Astrocyte of the cerebellum (primary cell): ENCODE measurements at places on chromosomes 1 and 21.
A peak's percentile ranks its signal among the peaks of the same experiment; 100 is the strongest.

DNA sequence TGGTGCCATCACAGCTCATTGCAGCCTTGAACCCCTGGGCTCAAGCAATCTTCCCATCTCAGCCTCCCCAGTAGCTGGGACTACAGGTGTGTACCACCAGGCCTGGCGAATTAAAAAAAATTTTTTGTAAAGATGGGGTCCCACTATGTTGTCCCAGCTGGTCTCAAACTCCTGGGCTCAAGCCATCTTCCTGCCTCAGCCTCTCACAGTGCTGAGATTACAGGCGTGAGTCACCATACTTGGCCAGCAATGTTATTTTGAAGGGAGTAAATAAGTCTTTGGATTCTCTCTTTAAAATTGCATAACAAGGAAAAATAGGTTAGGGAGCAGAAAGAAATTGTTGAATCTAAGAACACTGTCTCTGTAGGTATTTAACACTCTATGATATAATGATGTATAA is 111.3 kb downstream of the RPS6KC1 start:
- no peak for DNase-seq

DNA sequence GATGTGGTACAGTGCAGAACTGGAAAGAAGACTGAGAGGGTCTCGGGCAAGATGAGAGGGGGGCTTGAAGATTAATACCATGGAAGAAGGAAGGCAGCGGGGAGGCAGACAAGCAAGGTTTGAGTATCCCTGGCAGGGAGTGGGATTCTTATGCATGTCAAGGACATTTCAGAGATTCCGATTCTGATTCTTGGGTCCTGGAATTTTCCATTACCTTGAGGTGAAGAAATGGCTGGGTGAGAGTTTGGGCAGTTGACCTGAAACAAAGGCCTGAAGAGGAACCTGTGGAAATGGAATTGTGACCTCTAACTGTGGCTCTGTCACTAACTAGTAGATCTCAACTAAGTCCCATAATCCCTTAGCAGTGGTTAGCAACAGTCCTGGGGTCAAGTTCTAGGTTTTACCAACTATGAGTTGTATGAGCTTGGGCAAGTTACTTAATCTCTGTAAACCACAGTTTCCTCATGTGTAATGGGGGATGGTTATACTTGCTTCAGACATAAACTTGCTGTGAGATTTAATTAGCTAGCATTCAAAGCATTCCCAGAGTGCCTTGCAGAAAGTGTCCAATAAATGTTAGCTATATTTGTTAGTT is 8.6 kb upstream of the ACTN2 start:
- no peak for DNase-seq

DNA sequence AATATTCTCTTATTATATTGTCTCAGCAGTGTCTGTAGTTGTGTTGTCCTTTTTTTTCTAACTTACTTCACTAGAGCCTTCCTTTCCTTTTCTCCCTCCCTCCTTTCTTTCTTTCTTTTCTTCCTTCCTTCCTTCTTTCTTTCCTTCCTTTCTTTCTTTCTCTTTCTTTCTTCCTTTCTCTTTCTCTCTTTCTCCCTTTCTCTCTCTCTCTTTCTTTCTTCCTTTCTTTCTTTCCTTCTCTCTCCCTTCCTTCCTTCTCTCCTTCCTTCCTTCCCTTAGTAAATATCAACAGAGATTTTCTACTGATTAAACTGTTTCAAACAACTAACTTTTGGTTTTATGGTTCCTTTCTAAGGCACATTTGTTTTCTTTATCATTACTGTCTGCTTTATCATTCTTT is 43.1 kb upstream of the PGBD5 start:
- no peak for DNase-seq

GRCh38 chr1:145845144-145845513 is 301 bp upstream of the NUDT17 start:
- DNase-seq = no peak

DNA sequence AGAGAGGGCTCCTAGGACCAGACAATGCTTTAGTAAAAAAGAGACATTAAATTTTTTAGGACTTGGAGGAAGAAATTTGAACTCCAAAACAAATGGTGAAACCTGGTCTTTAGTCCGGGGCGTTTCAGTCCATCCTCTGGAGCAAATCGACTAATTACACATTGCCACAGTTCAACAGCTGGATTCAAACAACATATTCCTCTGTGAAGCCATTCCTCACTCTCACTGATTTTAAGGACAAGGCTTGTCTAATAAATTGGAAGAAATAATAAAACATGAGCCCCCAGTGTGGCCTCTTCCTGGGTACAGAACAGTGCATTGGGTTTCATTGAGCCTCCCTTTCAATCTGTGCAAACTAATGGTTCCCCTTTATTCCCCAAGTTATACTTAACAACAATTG is 165.1 kb downstream of the UCK2 start:
- no peak for DNase-seq

- DNase-seq = no peak
Measured at GRCh38 chr1:109134423-109134822, 20.5 kb downstream of the ELAPOR1 start.

DNA sequence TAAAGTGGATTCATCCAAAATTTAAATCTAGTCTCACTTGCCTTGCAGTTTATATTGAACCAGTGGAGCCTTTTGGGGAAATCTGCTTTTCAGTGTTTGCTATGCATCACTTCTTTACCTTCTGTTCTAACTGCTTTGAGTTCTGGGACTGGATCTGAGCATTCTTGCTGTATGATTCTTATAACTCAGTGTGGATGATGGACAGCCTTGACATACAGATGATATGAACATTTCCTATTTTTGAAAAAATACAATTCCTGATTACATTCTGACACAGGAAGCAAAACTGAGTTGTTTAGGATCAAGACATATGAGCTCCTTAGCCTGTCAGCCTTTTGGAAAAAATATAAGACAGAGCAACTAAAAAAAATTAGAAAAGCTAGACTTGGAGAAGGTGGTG is 115.2 kb downstream of the DISP1 start:
- DNase-seq = no peak

DNA sequence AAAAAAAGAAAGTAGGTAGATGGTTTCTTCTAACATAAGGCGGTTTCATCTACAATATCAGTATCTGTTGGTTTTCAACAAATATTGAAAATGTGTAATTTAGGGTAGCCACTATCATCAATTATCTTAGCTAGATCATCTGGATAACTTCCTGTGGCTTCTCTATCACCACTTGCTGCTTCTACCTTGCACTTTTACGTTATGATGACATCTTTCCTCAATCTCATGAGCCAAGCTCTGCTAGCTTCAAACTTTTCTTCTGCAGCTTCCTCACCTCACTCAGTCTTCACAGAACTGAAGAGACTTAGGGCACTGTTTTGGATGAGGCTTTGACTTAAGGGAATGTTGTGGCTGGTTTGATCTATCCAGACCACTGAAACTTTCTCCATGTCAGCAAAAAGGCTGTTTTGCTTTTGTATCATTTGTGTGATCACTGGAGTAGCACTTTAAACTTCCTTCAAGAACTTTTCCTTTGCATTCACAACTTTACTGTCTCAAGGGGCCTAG is 144.9 kb upstream of the HP1BP3 start:
- DNase-seq = no peak

DNA sequence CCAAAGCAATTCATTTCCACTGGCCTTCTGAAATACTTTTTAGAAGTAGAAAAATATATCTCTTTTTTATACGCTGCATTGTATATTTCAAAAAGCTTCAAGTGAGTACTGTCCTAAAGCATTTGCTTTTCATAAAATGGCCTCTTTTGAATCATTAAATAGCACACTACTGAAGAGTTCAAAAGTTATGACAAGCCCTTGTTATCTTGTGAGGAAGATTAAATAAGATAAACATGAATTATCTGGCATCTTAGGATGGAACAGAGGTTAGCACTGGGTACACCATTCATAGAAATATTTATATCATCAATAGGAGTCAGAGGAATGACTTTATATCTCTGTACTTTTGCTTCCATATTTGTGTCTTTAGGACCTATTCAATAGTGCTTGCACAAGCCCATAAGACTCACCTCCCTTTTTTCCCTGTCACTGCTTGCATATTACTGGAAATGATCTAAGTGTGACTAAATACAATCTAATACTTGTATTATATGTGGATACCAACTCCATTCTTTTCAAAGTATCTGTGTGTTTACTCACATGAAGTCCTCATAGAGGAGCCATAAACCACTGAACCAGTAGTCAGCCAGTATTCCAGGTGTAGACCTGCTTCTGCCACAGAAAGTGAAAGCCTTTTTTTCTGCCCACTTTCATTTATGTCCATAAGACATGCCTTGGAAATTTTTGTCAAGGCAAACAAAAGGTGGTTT is 274.2 kb upstream of the C1orf105 start:
- no peak for DNase-seq

DNA sequence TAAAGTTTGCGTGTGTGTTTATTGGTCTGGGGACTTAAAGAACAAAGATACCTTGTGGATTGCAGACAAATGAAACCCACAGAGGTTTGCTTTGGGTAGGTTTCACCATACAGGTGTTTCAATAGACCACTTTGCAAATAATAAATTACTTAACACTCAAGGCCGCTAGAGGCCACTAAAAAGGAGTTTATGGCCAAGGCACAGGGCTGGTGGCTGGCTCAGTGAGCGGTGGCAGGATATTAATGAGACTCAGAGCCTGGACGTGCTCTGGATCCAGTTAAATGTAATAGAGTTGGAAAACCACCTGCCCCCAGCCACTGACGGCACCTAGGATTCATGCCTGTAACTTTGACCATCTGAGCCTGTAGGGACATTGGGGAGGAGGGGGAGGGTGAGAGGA is 44.5 kb downstream of the LRRC38 start:
- no peak for DNase-seq

- no peak for DNase-seq
Measured at GRCh38 chr1:26057189-26057588, 10.2 kb downstream of the TRIM63 start.

- DNase-seq = no peak
Measured at GRCh38 chr1:94876362-94876761, 50.5 kb downstream of the CNN3 start.

GRCh38 chr1:37513795-37514349 is 694 bp downstream of the MEAF6 start:
- no peak for DNase-seq

- no peak for DNase-seq
Measured at GRCh38 chr1:15489052-15489736, 13.3 kb downstream of the CELA2B start.

DNA sequence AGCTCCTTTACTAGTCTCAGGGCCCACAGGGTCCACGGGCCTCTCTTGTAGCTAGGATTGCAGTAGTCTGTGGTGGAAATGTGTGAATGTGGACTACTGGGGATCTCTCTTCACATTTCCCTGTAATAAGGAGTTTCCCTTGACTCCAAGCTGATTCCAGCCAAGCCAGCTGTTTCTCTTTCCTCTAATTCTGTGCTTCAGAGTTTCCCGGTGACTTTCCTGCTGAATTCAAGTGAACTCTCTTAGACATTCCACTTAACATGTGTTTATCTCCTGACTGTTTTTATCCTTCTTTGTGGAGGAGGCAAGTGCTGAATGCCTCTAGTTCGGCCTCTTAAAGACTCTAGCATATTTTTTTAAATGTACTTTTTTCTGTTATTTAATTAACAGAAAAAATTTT is 354.0 kb upstream of the RGS18 start:
- no peak for DNase-seq

- DNase-seq = peak; percentile 4
Measured at GRCh38 chr1:232038706-232039677, 412.4 kb downstream of the DISC1 start.

GRCh38 chr21:9750341-9751086 is 770.9 kb upstream of the TPTE start:
- DNase-seq = no peak

DNA sequence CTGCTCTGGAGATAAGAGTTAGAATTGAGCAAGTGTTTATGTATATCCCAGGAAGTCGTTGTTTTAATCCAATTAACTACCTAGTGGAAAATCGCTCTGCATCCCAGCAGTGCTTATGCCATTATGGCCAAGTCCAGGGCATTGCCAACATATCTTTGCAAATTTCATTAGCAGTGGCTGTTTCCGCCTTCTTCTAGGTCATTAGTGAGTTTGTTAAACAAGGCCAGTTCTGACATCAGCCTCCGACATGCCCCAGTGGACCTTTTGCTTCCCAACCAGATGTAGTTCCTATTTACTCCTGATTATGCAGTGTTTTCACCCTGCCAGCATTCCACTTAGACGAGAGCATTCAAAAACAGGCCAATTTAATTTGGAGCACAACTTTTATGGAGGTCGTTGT is 106.8 kb upstream of the FAM78B start:
- no peak for DNase-seq

- no peak for DNase-seq
Measured at GRCh38 chr1:212656730-212657129, 42.9 kb downstream of the BATF3 start.

DNA sequence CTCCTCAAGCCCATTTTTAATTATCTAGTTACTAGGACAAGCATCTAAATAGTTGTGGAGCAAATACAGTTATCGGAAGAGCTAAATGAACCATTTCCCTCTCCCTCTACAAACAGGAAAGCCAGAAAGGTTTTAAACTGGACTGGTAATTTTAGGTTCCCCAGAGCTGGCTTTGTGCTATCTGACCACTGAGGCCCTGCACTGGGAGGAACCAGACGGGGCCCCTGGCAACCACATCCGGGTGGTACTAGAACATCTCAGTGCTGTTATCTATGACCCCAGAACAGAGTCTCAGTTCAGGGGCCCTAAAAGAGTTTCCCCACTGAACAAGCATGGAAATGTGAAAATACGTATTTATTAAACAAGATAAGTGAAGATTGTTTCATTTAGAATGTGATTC is 7.7 kb upstream of the RSPH1 start:
- DNase-seq = no peak

GRCh38 chr1:214004014-214004413 is 16.2 kb downstream of the PROX1 start:
- DNase-seq = no peak

- no peak for DNase-seq
Measured at GRCh38 chr1:167130829-167131510, 37.1 kb downstream of the STYXL2 start.

GRCh38 chr1:226682871-226683814 is 55.9 kb downstream of the ITPKB start:
- DNase-seq = no peak

DNA sequence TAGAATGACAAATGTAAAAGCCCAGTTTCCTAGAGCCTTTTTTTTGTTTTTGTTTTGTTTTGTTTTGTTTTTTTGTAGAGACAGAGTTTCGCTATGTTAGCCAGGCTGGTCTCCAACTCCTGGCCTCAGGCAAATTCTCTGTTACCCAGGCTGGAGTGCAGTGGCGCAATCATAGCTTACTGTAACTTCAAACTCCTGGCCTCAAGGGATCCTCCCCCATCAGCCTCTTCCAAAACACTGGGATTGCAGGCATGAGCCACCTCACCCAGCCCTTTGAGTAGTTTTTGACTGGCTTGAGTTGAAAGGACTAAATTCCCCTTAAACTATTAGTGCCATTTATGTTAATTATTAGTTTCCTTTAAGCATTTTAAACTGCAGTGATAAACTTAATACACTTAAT is 28.8 kb upstream of the ZBTB18 start:
- no peak for DNase-seq

- DNase-seq = no peak
Measured at GRCh38 chr1:159144571-159144970, 26.8 kb upstream of the CADM3 start.

GRCh38 chr1:178749581-178750166 is 24.6 kb downstream of the RALGPS2 start:
- no peak for DNase-seq

- DNase-seq = no peak
Measured at GRCh38 chr1:113058941-113059706, 13.9 kb upstream of the LRIG2 start.

- DNase-seq = no peak
Measured at GRCh38 chr1:198635964-198636363, 2.9 kb upstream of the PTPRC start.
